Right lung (tissue), 10 donors: ENCODE measurements at places on chromosomes 2 and 18. TPM values are rescaled to one million over a fixed set of nuclear protein-coding genes. Genes with fewer than 3 reads are reported as not detected.

DNA sequence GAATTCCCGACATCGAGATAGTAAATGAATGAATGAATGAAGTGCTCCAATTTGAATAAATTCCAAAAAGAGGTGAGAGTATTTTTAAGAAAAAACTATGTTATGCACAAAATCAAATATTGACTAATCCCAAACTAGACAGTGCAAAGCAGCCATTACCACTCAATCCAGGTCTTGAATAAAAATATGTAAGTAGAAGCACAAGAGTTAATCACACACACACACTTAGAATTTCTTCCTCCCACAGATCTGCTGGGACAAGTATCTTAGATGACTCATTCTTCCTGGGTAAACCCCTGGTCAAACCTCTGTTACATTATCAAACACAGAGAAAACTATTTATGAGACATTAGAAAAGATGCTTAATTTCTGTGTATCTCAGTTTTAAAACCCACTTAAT, 102.0 kb downstream of the PLA2R1 start:
- DNase-seq = no peak

DNA sequence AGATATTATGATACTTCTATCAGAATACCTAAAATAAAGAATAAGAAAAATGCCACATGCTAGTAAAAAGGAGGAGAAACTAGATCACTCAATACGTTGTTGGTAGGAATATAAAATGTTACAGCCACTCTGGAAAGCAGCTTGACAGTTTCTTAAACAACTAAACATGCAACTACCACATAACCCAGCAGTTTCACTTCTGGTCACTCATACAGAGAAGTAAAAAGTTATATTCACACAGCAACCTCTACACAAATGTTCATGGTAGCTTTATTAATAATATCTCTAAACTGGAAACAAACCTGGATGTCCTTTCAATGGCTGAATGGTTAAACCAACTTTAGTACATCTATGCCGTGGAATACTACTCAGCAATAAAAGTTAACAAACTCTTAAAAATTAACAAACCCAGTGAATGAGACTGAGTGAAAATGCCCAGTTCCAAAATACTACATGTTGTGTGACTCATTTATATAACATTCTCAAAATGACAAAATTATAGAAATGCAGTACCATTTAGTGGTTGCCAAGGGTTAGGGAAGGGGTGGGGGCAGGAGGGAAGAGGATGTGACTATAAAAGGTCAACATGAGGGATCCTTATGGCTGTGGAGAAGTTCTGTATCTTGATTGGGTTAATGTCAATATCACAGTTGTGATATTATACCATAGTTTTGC, 124.1 kb downstream of the MMADHC start:
- no peak for DNase-seq

- no peak for DNase-seq
Measured at GRCh38 chr2:222380456-222380855, 43.9 kb upstream of the SGPP2 start.

GRCh38 chr2:120444691-120445240, 98.8 kb downstream of the INHBB start:
- no peak for DNase-seq

DNA sequence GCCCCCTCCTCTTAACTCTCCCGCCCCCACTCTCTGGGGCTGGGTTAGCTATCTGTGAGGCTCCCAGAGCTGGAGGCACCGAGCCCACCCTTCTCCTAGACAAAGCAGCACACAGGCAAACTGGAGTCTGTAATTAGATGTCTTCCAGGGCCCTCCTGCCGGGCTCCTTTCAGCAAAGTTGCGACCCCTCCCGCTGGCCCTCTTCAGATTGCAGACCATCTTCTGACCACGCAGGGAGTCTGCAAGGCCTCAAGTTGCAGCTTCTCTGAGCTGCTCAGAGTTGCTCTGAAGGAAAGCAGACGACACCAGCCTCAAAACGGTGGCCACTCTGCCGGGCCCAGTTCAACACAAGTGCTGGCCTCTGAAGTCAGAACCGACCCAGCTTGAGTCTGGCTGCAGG, 228.4 kb upstream of the COPS8 start:
- no peak for DNase-seq

DNA sequence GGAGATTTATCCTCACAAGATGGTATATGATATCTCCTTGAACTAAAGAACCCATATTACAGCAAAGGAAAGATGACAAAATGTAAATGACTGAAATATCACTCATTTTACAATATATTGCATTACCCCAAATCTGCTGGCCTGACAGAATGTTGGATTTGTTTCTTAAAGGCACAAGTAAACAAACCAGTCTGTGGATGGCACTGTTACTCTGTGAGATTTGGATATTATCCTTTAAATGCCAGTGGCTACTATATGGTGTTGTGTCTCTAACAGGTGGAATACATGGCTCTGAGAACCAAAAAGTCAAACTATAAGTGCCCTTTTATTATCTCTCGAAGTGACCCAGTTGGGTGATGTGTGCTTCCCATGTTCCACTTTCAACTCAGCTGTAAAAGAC, 125.7 kb downstream of the PDE1A start:
- DNase-seq = no peak

DNA sequence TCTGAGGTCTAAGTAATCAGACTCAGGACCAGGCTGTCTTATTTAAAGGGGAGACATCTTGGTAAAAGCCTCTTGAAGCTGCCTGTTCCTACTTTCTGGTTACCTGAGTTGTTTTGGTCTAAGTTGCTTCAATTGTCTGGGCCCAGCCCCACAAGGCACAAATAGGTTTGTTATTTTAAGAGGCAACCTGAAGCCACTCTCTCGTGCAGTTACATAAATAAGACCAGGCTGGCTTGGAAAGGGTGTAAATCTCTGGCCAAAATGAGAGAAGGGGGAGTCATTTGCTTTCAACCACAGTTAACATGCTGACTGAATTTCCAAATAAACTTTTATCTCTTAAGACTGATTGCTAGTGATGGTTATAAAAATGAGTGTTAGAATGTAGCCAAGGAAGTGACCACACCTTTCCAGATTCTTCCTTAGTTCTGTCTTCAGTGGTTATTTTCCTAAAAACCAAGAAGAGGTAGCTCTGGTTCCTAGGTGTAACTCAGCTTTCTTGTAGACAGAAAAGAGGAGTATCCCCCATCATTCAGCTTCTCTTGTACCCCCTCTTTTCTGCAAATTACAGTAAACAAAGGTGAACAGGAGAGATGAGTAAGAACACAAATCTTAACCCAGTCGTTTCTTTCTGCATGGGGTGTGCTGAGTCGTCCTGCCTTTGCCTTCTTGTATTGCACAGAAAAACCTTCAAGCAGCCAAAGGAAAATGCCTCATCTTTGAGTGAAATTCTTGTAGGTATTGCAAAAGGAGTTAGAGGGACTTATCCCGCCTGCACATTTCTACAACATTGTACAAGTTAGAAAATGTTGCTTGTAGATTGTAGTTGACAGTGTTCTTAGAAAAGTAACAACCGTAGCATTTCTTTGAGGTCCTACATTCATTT, 161.5 kb upstream of the NT5C1B start:
- no peak for DNase-seq

DNA sequence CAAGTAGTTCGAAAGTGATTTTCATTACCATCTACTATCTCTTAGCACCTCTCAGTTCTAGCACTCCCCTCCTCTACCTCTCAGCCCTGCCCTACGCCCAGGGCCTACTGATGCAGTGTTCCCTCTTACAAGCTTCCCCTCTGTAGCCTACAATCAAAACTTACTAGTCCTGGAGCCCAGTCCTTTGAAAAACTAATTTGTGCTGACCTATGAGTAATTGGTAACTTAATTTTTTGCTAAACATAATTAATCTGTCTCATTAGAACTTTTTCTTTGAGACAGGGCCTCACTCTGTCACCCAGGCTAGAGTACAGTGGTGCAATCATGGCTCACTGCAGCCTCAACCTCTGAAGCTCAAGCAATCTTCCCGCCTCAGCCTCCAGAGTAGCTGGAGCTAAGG, 44.9 kb downstream of the MREG start:
- no peak for DNase-seq

- DNase-seq = no peak
Measured at GRCh38 chr2:208274748-208275147, 8.7 kb downstream of the PIKFYVE start.

DNA sequence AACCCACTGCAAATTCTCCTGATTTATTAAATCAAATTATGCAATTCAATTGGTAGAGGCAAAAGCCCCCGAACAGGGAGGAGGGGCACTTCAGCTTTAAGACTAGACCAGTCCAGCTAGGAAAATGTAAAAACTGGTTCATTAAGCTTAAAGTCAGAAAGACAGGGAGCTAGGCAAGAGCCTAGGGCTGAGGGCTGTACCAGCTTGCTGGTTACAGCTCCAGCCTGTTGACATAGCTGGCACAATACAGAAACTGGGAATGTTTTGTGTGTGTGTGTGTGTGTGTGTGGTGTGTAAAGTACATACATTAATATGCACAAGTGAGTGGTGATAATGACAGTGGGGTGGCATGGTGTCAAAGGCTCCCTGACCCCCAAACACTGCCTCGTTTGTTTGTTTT, 307.0 kb upstream of the CELF4 start:
- DNase-seq = no peak

GRCh38 chr2:232901736-232902578, 31.9 kb downstream of the SNORC start:
- no peak for DNase-seq

DNA sequence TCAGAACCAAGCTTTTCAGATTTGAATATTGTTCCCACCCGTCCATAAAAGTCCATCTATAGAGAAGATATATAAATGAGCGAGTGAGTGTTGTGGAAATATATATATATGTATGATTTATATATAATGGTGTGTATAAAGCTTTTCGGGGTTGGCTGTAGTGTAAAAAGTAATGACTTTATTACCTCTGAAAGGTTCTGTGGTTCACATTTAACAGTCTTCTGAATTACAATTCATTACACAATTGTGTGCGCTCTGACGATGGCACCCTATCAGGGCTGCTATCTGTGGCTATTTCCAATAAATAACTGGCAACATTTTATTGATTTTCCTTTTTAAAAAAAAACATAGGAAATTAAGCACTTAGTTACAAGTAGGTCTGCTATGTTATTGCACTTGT, 2.7 kb upstream of the BCL11A start:
- no peak for DNase-seq

- no peak for DNase-seq
Measured at GRCh38 chr2:4693266-4693665, 989.9 kb downstream of the DCDC2C start.

GRCh38 chr2:119981896-119982295, 31.0 kb upstream of the EPB41L5 start:
- DNase-seq = no peak

Gene LBX2
- polyA plus RNA-seq = 0.49 TPM
